ENCODE measurements at places on chromosomes 3 and 15.
A peak's percentile ranks its signal among the peaks of the same experiment; 100 is the strongest.

GRCh38 chr3:156489462-156489911 lies 65.4 kb downstream of the SSR3 start:
- no peak for DNase-seq

- DNase-seq: no peak
These were observed 2.3 kb upstream of the TGFBR2 start for GRCh38 chr3:30604093-30604492.

DNA sequence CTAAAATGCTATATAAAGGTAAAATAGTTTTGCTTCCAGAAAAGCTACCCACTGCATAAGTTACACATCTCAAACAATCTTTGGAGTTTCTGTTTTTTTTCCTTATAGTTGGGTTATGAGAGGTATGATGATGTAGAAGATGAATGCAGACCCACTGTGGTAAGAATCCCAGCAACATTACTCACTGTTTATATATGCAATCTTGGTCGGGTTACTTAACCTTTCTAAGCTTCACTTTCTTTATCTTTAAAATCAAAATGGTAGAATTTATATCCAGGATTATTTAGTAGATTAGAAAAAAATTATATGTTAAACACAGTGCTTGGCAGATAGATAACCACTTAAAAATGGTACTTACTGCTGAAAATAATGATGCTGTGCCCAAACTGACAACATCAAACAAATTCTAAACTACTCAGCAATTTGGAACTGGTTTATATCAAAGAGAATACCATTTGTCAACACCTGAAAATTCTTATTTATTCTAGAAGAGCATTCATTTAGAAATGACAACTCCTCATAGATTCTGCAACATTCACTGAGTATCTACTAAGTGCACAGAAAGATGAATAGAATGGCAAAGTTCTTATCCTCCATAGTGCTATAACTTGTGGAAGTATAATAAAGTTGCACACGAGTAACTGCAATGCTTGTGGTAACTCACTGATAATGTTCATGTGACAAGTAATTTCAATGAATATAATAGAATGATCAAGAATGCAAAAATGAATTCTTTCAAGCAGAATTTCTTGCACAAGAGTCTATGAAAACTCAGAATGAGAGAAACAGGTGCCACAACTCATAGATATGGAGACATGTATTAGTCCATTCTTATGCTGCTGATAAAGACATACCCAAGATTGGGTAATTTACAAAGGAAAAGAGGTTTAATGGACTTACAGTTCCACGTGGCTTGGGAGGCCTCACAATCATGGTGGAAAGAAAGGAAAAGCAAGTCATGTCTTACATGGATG lies 129.0 kb upstream of the SLC7A14 start:
- DNase-seq: no peak

DNA sequence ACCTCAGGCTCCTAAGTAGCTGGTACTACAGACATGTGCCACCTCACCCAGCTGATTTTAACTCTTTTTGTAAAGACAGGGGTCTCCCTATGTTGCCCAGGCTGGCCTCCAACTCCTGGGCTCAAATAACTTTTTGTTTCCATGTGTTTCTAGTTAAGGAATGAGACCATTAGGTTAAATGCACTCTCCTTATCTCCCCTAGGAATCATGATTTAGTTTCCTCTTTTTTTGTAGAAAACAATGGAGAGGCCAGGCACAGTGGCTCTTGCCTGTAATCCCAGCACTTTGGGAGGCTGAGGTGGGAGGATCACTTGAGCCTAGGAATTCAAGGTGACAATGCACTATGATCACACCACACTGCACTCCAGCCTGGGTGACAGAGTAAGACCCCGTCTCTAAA lies 198.8 kb upstream of the C2CD4B start:
- no peak for DNase-seq

- no peak for DNase-seq
These were observed 2.9 kb downstream of the KLHL24 start for GRCh38 chr3:183638101-183638852.

GRCh38 chr15:85591622-85592021 lies 203.1 kb downstream of the KLHL25 start:
- DNase-seq: no peak

GRCh38 chr3:97278506-97278905 lies 464.1 kb downstream of the EPHA6 start:
- no peak for DNase-seq

- DNase-seq: no peak
These were observed 682 bp downstream of the ETFA start for GRCh38 chr15:76310475-76311099.

DNA sequence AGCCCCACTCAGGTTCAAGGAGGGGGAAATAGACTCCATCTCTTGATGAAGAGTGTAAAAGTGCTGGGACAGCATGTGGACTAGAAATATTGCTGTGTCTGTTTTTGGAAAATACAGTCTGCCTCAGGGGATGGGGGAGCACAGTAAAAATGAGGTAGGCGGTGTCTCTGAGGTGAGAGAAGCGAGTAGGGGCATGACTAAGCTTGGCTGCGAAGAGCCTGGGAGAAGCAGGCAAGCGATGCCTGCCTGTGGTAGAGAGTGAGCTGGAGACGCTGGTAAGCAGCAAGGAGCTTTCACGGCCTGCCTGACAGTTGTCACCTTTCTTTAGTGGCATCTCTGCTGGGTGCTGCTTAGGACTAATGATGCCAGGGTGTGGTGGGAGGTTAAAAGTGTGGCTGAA lies 49.0 kb upstream of the DCLK3 start:
- DNase-seq: no peak

DNA sequence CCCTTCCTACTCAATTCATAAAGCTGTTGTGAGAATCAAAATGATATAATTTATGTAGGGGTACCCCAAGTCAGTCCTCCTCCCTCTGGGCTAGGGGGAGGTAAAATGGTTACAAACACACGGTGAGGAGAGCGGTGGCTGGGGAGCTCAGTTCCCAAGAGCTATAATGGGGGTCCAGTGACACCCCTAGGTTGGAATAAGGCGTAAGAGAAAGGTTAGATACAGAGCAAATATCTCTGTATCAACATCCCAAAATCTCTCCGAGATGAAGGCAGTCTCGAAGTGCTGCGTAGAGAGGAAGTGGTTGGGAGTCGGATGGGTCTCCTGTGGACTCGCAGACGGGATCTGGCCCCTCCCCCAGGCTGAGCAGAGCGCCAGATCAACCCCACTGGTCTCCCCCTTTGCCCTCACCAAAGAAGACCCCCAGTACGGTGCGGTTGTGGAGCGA lies 1.8 kb downstream of the DUOX2 start:
- peak; percentile 57 for DNase-seq

DNA sequence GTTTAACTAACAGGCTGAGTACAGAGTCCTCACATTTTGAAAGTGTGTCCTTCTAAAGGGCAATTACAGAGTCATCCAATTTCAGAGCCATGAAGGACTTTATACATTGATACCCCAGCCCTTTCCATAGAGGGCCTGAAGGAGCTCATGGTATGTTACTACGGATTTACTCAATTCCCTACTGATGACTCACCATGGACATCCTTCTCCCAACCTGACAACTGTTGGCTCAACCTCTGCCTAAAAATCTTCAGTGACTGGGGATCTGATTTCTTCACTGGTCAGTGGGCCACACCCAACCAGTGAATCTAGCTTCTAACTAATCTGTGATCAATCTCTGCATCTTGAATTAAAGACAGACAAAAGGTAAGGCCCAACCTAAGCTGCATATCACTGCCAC lies 963.4 kb upstream of the CFAP20DC start:
- DNase-seq: no peak
